ENCODE measurements at places on chromosomes 1 and 21.

- no peak for DNase-seq
Observed at GRCh38 chr1:9331558-9332346, 39.1 kb downstream of the SPSB1 start.

DNA sequence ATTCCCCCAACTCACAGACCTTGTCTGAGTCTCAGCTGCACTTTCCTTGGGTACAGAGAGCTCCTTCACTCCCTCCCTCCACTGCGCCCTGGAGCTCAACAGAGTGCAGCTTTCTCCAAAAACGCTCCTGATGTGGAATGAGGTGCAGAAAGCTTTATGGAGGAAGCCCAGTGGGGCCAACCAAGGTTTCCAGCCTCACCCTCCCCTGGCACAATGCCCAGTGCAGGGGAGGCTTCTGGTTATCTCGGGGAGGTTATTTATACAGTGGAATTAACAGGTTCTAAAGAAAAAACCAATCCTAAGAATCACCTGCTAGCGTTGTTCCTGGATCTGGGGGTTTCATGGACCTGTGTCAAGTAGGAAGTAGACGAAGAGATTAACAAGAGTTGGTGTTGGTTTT, at the start of gene ITLN1:
Gene ITLN1 (minus strand): TSS at position 139 of the 400 bp plus-strand sequence. CDS start 303 bp downstream, outside the sequence.
- DNase-seq: no peak

DNA sequence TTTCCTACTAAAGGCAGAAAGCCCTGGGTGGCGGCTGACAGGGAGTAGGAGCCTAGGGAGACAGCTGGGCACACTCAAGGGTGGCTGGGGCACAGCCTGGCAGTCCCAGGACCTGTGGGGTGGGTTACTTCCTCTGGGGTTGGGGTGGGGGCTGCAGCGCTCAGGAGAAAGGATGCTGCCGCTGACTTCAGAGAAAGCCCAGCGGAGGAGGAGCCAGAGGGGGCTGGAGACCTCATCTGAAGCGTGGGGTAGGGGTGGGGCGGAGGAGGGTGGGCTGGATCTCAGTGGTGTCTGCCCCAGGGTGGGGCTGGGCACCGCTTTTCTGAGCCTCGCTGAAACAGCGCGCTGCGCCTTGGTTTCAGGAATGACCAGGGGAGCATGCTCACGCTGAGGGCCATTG, 30.8 kb downstream of the KCNA10 start:
- DNase-seq: no peak

GRCh38 chr1:201696217-201696761, 132.7 kb upstream of the IPO9 start:
- DNase-seq: no peak

DNA sequence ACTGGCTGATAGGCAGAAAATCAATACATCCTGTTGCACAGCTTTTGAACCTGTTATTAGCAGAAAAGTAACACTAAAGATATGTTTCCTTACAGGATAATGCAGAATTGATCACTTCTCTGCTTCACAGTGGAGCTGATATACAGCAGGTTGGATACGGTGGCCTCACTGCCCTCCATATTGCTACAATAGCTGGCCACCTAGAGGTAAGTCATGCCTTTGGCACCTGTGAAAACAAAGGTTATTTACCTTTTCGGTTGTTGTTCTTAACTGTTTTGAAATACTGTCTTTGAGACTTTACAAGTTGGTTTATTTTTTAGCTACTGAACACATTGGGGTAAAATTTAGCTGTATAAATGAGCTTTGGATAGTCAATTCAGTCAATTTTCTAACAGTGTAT, 36.3 kb downstream of the TNNI3K start:
- no peak for DNase-seq

DNA sequence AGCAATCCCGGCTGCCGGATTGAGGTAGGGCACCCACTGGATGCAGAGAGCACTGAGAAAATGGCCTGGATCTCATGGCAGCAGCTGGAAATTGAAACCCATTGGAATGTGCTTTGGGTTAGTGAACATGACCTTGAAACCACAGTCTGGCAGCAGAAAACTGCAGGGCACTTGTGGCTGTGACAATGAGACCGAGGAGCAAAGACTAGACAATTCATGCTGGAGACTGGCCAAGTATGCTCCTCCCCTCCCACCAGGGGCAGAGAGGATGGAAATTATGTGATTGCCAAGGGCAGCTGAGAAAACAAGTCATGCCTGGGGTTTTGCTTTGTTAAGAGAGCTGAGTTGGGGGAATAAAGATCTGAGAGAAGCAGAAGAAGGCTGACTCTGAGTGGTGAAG, 60.7 kb downstream of the ZNF697 start:
- no peak for DNase-seq

GRCh38 chr1:204070895-204071294, 2.0 kb upstream of the SOX13 start:
- no peak for DNase-seq

GRCh38 chr1:168957818-168958217, 148.7 kb upstream of the ATP1B1 start:
- DNase-seq: no peak

DNA sequence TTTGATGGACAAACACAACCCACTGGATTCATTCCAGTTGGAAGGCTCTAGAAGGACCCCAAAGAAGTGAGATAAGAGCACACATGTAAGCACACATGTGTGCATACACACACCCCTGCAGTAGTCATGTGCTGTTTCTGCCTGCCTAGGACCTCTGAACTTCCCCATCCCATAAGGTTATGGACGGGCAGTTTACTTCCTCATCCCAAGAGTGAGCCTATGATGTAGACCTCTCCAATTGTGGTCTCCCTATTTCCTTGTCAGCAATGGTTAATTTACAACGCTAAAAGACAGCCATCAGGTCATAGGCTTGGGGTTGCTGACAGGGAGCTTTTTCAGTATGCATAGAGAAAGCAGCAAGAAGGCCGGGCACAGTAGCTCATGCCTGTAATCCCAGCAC, 15.4 kb upstream of the ADAR start:
- no peak for DNase-seq

DNA sequence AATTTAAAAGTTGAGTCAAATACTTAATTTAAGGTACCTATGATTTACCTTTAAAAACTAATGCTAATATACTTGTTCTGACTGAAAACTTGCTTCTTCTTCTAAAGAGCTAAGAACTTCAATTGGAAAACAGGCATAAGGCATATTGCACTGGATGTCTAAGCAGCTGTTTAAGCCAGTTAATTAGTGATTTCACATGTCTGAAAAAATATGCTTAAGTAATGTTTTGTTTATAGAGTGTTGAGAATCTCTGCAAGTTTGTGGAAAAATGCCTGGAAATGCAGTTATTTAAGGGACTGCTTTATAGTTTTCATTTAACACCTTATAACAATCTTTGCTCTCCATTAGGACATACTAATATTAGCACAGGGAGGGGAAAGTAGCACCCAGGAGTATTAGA, 28.2 kb downstream of the UBE2U start:
- no peak for DNase-seq

DNA sequence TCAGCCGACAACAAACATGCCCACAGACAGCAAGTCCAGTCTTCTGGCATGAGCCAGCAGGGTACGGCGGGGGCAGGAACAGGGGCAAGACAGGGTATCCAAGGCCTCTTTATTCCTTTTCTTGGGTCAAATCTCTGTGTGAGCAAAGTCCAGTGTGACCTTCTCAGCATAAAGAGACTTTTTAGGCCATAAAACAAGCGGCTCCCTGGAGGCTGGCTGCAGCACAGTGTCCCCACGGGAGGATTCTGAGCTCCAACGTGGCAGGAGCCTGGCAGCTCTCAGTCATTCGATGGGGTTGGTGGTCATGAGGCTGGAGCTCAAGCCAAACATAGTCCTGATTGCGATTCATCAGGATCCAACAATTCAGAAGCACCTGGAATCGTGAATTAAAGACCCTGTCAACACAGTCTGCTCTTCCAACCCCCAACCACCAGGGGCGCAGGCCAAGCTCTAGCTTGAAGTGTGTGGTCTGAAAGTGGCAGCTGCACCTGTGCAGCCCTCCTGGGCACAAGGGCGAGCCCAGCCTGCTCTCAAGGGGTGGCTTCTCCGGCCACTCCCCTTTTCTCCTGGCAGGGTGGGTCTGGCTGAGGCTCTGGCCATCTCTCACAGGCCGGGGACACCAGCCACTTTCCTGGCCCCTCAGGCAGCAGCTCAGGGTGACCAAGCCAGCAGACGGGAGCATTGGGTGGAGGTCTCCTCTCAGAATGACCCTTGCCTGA, 62.1 kb downstream of the SLC66A1 start:
- DNase-seq: no peak

GRCh38 chr21:40717028-40717427, 129.9 kb downstream of the DSCAM start:
- DNase-seq: no peak

DNA sequence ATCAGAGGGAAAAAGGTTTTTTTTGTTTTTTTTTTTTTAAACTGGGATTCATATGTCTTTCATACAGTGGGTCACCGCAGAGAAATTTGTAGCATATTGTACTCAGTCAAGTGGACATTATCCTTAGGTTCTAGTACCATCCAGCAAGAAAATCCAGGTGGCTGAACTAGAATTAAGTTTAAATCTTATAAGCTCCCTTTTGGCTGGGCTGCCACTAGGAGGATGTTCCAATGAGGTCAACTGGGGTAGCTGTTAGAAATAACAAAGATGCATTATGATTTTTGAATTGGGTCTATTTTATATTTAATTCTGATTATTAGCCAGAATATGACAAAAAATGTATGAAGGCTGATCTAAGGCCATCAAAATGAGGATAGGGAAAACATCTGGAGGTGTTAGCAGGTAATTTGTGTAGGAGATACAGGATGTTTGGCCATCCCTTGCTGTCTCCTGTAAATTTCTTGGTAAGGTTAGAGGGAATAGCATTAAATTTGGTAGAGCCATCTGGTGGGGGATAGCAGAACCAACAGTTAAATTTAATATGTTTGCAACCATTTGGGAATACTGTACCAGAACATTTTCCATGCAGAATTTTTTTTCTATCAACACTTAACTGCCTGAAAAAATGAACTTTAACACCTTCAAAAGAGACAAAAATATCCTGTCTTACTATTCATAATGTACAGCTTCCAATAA, 568.5 kb upstream of the B3GALT2 start:
- no peak for DNase-seq

DNA sequence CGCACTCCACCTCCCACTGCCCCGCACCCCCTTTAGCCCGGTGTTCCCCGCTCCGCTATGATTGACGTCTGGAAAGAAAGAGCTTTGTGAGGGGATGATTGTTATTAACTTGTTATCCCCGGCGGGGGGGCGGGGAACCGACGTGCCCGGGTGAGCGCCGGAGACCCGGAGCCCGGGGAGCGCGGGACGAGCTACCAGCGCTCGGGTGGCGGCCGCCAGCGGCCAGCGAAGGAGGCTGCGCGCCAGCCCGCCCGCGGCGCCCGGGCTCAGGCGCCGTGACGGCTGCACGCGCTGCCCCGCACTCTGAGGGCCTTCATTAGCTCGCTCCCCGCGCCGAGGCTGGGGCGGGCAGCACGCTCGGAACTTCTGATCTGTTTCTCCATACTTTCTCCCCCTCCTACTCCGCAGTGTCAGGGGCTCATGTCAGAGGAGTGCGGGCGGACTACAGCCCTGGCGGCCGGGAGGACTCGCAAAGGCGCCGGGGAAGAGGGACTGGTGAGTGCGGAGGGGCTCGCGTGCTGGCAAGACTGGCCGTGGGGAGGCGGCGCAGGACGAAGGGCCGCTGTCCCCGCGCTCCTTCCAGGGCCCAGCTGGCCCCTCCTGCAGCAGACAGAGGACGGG, 2.1 kb downstream of the LHX8 start:
- no peak for DNase-seq

GRCh38 chr1:205144751-205145150, 23.0 kb upstream of the RBBP5 start:
- no peak for DNase-seq

GRCh38 chr1:41314376-41315145, 46.7 kb upstream of the FOXO6 start:
- DNase-seq: no peak

GRCh38 chr1:16266411-16267118, 29.6 kb upstream of the CPLANE2 start:
- DNase-seq: no peak

DNA sequence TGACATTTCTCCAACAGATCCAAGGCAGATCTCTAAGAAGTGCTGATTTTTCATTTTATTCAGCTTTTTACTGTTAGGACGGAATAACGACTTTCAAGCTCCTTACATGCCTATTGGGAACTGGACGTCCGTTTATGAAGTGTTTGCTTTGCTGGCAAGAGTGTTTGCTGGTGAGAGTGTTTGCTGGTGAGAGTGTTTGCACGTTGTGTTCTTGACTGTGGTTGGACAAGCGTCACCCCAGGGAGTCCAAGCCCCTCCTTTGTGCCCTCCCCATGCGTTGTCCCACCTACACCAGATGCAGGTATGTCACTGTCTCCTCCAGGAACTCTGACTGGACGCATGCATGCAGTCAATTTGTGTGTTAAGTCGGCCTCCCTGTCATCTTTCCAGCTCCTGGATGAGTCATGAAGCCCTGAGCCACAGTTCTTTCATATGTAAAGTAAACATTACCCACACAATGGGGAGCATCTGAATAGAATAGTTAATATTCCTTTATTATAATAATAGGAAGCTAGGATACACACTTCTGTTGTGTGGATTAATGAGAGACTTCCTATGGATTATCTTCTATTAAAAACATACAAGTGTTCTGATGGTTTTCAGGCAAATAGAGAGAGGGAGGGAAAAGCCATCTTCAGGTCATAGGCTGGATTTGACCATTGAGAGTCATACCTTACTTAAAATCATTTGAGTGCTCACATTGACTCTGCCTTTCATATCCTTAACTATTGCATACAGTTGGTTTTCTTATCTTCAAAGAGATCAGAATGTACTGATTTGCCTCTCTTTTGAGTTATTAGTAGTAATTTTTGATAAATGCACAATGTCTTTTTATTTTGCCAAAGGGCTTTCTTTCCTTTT, 119.2 kb downstream of the GALNT2 start:
- peak; percentile 92 for DNase-seq

- DNase-seq: no peak
Observed at GRCh38 chr21:38879912-38880576, 74.3 kb downstream of the ETS2 start.

DNA sequence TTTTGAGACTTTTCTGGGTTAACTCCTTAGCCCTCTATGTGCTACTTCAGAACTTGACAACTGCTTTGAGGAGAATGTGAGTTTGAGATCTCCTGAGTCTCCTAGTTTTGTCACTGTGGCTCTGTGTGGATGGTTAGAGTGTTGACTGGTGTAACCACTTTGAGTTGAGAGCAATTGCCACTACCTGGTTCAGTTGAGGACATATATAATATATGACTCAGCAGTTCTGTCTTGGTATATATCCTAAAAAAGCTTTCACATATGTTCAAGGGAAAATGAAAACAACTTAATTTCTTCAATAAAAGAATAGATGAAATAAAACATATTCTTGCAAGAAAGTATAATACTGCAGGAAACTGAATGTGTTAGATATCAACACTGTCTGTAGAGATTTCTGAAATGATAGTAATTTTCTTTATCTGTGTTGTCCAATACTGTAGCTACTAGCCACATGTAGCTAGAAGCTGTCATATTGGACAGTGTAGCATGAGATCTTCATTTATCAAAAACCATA, 96.7 kb upstream of the QSOX1 start:
- no peak for DNase-seq

DNA sequence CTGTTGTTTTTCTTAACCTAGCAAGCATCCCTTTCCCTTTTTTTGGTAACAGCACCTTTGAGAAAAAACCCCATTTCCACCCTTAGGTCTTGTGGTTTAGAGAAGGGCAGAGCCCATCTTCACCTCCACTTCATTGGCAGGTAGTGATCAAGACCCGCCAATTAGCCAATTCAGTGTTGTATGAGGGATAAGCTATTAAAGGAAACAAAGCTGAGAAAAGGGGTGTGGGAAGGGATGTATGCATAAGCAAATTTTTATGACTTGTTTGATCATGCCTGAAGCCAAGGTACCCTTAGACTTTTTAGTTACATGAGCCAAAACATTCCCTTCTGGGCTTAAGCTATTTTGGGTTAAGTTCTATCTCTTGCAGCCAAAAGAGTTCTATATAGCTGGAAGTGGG, 3.6 kb upstream of the ZNF697 start:
- no peak for DNase-seq
